ENCODE measurements at places on chromosomes 11 and 22.
A peak's percentile ranks its signal among the peaks of the same experiment; 100 is the strongest.

DNA sequence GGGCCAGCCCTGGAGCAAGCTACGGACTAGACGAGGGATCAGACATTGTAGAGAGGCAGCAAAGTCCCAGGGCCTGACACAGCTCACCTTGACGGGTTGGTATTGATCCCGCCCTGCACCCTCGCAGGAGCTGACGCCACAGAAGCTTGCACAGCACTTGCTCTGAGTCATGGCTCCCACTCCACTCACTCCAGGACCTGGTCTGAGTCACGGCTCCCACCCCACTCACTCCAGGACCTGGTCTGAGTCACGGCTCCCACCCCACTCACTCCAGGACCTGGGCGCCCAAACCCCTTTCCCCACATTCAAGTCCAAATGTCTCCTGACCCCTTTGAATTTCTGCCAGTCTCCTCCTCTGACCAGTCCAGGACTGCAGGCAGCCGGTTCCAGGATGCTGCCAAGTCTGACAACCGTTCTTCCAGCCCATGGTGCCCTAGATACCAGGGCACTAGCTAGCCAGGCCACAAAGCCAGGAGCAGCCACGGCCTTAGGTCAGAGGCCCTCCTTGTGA, 6.0 kb upstream of the PNPLA5 start:
- DNase-seq, result no peak

- DNase-seq, result no peak
Observed at GRCh38 chr11:45945397-45945999, 23.0 kb downstream of the LARGE2 start.

GRCh38 chr11:69470301-69470700, 11.2 kb upstream of the LINC01488 start:
- no peak for DNase-seq

GRCh38 chr11:2459016-2459725, 14.4 kb downstream of the KCNQ1 start:
- no peak for DNase-seq

DNA sequence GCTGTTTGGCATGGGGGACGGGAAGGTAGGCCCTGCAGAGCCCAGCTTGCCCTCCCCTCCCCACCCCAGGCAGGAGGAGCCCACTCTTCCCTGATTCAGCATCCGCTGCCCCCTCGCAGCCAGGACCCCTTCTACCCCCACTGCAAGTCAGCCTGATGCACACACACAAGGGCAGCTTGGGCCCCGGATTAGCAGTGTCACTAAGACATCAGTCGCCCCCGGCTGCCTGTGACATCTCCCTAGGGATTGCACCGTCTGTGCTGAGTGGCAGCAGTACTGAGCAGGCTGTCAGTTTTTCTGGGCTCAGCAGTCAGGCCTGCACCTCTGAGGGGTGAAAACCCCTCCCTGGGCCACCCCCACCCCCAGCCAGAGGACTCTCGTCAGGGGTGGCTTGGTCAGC, 30.4 kb upstream of the SYT7 start:
- peak; percentile 99 for DNase-seq

- DNase-seq, result no peak
Observed at GRCh38 chr11:108586600-108586999, 7.0 kb downstream of the EXPH5 start.

- no peak for DNase-seq
Observed at GRCh38 chr11:55658031-55658573, 3.9 kb upstream of the OR4C6 start.

- no peak for DNase-seq
Observed at GRCh38 chr22:21758091-21758864, 22.7 kb upstream of the YPEL1 start.

GRCh38 chr11:105208019-105208418, 68.5 kb upstream of the CARD18 start:
- no peak for DNase-seq

- no peak for DNase-seq
Observed at GRCh38 chr11:93587858-93588581, 44.8 kb upstream of the SMCO4 start.

GRCh38 chr22:20258584-20259326, 9.4 kb downstream of the RTN4R start:
- peak; percentile 7 for DNase-seq

- no peak for DNase-seq
Observed at GRCh38 chr11:69868871-69869270, 49.7 kb upstream of the FGF3 start.

GRCh38 chr11:99505831-99506230, 485.1 kb downstream of the CNTN5 start:
- no peak for DNase-seq

GRCh38 chr22:49168219-49168813, 659.4 kb downstream of the BRD1 start:
- DNase-seq, result no peak

- DNase-seq, result no peak
Observed at GRCh38 chr11:26035696-26036095, 296.2 kb upstream of the ANO3 start.

DNA sequence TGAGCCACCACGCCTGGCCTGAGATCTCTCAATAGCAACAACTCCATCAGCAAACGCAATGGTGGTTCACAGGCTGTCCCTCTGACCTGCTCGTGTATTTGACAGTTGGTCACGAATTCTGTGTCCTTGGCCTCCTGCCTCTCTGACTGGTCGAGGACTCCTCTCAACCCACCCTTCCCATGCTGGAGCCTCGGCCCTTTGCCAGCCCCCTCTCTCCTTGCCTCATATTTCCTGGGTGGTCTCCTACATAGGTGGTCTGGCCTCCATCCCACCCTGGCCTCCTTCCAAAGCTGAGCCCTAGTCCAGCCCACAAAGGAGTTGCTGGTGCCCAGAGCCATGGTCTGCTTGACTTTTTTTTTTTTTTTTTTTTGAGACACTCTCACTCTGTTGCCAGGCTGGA, 11.4 kb upstream of the A4GALT start:
- DNase-seq, result no peak

DNA sequence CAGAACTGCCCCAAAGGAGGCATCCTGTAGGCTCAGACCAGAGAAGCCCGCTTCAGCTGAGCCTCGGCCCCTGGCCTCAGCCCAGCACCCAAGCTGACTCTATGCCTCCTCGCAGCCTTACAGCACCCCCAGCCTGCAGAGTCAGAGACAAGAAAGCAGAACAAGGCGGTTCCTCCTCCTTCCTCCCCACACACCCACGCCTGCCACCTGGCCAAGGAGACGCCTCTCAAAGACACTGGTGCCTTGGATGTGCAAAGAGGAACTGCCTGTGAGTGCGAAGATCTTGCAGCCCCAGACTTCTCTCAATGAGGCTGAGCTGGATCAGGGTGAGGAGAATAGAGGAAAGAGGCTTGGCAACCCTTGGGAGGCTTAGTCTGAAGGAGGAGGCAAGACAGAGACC, 60.2 kb downstream of the PDE2A start:
- no peak for DNase-seq

DNA sequence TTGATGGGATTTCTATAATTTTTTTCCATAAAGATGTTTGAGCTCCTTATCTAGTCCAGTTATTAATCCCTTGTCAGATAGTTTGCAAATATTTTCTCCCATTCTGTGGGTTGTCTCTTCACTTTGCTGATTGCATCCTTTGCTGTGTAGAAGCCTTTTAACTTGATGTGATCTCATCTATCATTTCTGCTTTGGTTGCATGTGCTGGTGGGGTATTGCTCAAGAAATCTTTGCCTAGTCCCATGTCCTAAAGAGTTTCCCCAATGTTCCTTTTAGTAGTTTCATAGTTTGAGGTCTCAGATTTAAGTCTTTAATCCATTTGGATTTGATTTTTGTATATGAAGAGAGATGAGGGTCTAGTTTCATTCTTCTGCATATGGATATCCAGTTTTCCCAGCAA, 1.7 kb upstream of the IL2RB start:
- DNase-seq, result no peak

GRCh38 chr22:29253561-29254285, 14.1 kb downstream of the RHBDD3 start:
- DNase-seq, result peak; percentile 72

- DNase-seq, result peak; percentile 61
Observed at GRCh38 chr11:104254347-104254746, 90.4 kb upstream of the PDGFD start.

- no peak for DNase-seq
Observed at GRCh38 chr11:105328061-105328460, 188.5 kb upstream of the CARD18 start.

DNA sequence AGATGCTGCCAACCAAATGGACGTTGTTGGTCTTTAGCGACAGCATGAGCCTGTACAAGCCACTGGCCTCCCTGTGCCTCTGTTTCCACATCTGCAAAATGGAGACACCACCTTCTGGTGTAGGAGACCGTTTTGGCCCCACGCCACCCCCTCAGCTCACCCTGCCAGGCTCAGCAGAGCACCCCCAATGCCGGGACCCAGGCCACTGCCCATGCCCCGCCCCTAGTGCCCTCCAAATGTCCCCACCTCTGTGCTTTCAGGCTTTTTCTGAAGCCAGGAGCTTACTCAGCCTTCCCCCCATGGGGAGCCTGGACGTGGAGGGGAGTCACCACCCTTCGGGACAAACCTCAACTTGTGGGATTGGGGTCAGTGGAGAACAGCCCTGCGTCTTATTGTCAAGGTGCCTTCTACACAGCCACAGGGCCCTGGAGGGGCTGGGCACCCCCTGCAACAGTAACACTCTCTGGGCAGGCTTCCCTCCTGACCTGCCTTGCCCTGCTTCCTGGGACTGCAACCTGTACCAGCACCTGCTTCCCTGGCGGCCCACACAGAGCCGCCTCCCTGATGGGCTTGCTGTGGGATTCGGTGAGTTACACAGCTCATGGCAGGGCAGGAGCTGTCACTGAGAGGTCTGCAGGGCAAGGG, 24.6 kb upstream of the RTL6 start:
- DNase-seq, result no peak

- no peak for DNase-seq
Observed at GRCh38 chr22:22022947-22023534, 40.5 kb upstream of the TOP3B start.

DNA sequence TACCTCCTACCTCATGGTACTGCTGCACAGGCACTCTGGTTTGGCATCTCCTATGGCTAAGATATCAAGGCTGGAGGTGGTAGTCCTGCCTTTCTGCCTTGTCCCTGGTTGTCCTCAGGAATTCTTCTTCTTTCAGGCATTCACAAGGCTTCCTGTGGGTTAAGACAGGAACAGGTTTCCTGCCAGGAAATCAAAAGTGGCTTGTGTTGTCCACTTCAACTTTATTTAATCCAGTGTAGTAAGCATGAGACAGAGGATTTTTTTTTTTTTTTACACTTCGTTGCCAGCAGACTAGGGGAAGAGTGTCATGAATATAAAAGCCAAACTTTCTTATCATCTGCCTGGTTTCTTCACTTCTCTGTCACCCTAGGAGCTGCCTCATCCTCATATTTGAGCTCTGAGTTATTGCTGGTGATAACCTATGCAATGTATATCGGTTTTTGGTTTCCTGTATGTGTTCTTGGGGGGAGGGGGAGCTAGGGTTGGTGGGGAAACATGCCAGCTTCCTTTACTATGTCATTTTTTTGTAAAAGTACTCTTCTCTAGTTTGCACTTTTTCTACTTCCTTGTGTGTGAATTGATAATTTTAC, 50.2 kb downstream of the XKR3 start:
- DNase-seq, result no peak

GRCh38 chr22:38338772-38339379, 21.6 kb upstream of the CSNK1E start:
- peak; percentile 22 for DNase-seq

GRCh38 chr22:49633010-49633324, 194.7 kb downstream of the BRD1 start:
- no peak for DNase-seq

All from NCI-H82 (cell line).